ENCODE measurements at places on chromosomes 3 and 15.

GRCh38 chr3:99418209-99418635, 220.2 kb upstream of the COL8A1 start:
- DNase-seq, result no peak

- DNase-seq, result no peak
Measured at GRCh38 chr3:108940166-108940565, 13.5 kb downstream of the GUCA1C start.

DNA sequence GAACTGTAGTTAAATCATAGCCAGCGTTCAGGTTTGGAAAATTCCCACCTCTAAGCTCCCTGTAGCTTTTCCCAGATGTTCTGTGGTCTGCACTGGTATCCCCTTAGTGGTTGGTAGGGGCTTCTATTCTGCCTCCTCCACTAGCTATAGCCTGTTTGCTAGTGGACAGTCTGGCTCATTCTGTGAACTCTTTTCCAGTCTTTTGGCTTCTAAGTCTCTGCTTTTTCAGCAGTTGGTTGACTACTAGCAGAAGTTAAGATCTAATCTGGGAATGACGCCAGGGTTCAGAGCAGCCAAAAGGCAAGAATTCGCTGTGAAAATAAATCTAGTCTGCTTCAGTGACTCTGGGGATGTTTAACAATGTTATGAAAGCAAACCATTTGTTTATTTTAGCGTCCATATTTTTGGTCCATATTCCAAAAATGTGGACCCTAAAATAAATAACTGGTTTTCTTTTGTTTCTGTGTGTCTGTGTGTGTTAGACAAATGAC, 73.7 kb upstream of the WDR72 start:
- peak; percentile 90 for DNase-seq

DNA sequence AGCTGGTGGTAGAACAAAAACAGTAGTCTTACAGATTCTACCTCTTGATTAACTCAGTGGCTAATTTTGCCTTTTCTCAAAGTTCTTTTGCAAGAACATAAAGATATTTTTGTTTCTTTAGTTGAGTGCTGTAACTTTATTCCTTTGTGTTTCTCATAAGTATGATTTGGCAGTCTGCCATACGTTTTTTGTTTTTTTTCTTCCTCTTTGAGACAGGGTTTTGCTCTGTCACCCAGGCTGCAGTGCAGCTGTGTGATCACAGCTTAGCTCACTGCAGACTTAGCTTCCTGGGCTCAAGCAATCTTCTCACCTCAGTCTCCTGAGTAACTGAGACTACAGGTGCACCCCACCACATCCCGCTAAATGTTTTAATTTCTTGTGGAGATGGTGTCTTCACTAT, 22.4 kb downstream of the B3GNT5 start:
- no peak for DNase-seq

DNA sequence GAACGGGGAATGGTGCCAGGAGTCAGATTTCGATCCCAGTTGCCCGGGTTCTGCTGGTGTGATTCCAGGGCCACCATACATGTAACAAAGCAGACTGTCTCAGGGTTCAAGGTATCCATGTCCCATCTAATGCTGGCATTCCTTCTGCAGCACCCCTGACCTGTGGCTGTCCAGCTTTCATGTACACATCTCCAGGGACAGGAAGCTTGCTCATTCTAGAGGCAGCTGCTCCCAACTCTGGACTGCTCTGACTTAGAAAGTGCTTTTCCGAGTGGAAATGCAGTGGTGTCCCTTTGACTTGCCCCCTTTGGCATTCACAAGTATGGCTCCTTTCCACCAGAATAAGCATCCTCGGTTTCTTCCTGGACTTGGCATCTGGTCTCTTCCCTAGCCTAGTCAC, 30.9 kb downstream of the PML start:
- no peak for DNase-seq

GRCh38 chr3:166195808-166196207, 358.6 kb upstream of the BCHE start:
- DNase-seq, result no peak

DNA sequence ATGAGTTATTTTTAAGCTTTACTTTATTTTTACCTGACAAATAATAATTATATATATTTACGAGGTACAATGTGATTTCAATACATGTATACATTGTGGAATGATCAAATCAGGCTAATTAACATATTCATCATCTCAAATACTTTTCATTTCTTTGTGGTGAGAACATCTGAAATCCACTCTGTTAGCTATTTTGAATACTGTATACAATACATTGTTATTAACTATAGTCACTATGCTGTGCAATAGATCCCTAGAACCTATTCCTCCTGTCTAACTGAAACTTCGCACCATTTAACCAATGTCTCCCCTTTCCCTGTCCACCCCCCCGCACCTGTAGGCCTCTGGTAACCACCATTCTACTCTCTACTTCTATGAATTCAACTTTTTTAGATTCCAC, 7.9 kb upstream of the SPPL2A start:
- no peak for DNase-seq

DNA sequence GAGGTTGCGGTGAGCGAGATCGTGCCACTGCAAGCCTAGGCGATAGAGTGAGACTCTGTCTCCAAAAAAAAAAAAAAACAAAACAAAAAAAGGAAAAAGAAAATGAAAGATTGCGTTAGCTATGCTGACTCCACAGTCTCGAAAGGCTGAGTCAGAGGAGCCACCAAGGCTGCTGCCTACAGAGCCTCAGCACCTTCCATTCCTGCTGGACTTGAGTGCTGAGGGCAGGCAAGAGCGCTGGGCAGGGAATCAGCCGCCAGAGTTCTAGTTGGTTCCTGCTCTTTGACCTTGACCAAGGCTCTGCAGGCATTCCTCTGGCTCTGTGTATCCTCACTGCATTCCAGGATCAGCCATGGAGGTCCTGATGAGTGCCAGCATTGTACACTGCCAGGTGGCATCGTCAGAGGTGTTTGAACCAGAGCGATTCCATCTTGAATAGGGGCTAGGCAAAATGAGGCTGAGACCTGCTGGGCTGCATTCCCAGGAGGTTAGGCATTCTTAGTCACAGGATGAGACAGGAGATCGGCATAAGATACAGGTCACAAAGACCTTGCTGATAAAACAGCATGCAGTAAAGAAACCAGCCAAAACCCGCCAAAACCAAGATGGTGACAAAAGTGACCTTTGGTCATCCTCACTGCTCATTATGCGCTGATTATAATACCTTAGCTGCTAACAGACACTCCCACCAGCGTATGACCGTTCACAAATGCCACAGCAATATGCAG, 5.9 kb downstream of the MESP2 start:
- no peak for DNase-seq

GRCh38 chr15:26200427-26200826, 337.3 kb upstream of the ATP10A start:
- DNase-seq, result no peak

- DNase-seq, result no peak
Measured at GRCh38 chr3:126959136-126959920, 23.6 kb upstream of the PLXNA1 start.

DNA sequence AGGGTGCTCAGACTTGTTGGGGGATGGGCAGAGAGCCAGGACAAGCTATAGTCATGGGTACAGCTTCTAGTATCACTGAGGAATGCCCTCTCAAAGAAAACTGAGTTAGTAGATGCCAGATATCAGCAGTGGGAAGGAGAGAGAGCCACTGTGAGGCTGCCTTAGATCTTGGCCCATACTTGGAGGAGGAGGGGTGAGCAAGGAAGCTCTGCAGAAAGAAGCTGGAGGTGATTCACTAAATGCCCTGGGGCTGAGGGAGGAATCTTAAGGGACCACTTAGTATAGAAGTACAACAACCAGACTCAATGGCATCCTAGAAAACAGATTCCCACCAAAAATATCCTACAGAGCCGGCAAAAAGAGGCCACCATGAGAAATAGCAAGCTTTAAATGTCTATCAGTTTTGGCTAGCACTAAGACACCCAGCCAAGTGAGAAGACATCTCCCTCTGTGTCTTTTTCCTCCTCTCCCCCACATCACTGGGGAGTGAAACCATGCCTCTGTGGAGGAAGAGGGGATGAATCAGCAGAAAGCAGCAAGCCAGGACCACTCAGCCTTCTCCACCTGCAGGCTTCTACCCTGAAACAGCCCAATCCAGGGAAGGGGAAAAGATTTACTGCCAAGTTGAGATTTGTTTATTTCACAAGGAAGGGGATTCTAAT, 282.5 kb upstream of the STT3B start:
- no peak for DNase-seq

- DNase-seq, result no peak
Measured at GRCh38 chr3:128066114-128066513, 13.9 kb downstream of the SEC61A1 start.

GRCh38 chr3:102136183-102136582, 286.9 kb downstream of the NFKBIZ start:
- no peak for DNase-seq

DNA sequence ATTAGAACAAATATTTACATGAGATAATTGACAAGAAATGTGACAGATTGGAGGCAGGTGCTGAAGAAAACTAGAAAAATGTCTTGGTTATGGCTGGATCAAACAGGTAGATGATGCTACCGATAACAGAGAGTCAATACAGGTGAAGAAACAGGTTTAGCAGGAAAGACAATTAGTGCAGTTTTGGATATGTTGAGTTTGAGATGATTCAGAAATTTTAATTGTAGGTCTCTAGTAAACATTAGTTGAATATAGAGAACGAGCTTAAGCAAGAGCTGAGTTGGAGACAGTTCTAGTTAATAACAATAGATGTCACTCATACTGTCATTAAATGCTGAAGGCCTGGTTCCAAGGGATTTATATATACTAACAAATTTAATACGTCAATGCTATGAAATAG, 524.4 kb downstream of the NSUN3 start:
- DNase-seq, result no peak

DNA sequence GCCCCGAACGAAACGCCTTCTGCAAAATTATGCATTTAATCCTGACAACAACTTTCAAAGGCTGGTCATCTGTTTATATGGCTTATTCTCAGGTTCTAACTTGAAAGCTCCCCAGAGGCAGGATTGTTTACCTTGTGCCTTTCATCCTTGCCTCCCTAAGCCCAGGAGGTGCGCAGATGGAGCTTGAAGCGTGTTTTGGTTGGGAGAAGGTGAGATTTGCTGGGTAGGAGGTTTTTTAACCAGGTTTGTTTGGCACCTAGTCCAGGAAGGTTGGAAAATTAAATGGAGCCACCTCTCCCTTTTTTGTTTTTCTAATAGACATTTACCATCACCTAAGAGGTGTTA, 675 bp downstream of the TSEN2 start:
- no peak for DNase-seq

DNA sequence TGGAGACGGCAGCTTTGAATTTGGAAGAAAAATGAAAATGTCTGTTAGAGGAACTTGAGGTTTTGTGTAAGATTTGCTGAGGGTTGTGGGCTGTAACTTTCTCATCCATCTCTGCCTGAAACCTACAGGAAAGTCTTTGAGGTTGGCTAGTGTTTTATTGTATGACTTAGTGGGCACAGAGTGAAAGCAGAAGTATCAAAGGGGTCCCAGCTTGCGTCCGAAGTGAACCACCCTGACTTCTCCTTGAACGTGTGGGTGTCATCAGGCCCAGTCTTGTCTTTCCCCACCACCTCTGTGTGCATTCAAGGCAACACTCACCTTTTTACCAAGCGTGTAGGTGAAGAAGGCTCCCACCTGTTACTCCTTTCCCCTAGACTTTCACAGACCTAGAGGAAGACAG, 682.1 kb upstream of the CFAP20DC start:
- no peak for DNase-seq

DNA sequence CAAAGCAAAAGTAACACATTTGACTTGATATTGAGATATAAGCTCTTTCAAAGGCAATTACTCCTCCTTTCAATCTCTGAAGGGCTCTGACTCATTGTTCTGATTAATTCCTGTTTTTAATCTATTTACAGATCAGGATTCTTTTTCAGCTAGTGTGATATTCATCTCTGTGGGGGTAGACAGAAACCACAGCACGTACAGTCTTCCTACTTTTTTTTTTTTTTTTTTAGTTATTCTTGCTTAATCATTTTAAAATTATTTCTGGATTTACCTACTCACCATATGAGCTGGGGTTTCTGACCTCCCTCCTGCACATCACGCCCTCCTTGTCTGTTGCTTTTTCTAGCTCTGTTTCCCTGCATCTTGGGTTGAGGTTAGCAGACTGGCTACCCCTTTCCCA, 1.4 kb downstream of the CNTN3 start:
- no peak for DNase-seq

DNA sequence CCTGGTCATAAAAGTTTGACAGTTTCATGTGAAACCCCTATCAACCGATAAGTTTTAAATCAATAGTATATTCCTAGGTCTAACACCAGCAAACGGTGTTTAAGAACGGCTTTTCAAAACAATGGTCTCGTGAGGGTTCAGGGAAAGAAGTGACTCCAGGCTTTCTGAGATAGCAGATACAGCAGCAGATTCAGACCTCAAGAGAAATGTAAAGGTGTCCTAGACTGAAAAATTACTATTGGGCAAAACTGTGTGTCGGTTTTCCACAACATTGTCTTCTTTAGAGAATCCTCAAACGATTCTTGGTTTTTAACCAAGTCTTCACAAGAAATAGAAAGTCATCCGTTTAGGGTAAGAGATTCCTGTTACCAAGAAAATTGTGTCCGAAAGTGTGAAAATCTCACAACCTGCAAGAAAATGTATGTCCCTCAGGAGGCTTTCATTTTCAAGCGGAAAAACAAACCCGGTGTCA, 1.2 kb downstream of the SETD2 start:
- no peak for DNase-seq

DNA sequence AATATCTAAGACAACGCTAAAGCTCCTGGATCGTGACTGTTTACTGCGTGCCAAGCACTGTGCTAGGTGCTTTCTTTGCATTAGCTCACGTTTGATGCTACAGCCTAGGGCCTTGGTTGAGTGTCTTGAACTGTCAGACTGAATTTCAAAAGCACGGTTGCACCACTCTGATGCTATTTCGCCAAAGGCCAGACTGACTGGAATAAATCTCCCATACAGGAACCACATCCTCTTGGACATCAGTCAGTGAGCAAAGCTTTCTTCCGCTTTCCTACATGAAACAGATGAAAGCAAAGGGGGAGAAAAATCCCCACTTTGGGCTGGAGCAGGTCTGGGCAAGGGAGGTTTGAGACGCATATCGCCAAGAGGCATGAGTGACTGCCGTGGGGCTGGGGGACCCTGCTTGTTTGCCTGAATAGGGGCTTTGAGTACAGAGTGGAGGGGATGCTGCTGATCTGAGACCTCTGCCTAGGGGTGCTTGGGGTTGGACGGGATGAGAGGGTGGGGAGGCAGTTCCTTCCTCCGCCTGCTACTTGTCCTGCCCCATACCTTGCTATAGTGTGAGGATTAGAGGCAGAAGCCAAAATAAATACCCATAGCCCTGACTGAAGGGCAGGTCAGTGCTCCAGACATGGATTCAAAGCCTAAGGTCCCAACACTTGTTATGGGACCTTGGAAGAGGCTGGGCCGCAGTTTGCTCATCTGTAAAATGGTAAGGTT, 5.3 kb downstream of the FGD5 start:
- no peak for DNase-seq

DNA sequence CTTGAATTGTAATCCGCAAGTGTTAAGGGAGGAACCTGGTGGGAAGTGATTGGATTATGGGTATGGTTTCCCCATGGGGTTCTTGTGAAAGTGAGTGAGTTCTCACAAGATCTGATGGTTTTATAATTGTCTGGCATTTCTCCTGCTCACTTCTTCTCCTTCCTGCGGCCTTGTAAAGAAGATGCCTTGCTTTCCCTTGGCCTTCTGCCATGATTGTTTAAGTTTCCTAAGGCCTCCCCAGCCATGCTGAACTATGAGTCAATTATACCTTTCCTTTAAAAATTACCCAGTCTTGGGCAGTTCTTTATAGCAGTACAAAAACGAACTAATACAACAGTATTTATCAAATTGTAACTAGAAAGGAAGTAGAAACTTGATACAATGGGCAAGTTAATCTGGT, 31.9 kb downstream of the IFT57 start:
- DNase-seq, result no peak
